H1 (cell line): ENCODE measurements at places on chromosomes 13 and 19.

DNA sequence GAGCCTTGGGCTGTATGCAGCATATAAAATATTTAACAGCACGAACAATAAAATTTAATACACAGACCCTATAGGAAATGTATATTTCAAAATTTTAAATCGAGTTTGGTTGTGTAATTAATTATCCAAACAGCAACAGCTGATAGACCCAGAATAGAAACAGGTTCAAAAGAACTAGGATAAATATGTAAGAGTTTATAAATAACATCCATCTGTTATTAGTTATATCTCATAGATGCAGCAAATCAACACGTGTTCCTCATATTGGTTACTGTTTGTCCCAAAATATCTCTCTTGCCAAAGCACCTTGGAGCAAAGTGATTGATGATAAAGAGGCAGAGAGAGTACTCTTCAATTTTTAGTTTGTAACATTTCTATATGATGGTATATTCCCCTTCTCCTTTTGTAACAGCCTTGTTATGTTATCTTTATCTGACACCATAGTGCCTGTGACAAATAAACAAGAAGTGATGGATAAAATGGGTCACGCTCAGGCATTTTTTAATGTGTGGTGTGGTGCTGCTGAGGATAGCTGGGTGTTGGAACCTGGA, 260.6 kb upstream of the NBEA start:
- H3K27ac ChIP-seq: no peak overlapping the region
- no peaks in the 10 kb centered on the region for H3K27me3 ChIP-seq
- no peaks in the 10 kb centered on the region for H3K36me3 ChIP-seq
- DNase-seq: no peak

DNA sequence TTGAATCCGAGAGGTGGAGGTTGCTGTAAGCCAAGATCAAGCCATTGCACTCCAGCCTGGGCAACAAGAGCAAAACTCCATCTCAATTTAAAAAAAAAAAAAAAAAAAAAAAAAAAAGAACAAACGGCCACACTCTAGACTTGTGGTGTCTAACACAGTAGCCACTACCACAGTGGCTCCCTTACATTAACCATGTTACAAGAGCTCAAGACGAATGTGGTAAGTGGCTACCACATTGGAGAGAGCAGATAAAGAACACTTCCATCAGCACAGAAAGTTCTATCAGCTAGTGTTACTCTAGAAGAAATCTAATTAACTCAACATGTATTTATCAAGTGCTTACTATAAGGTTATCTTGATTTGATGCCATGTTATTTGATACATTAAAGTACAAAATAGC, 11.5 kb downstream of the XPO4 start:
- no peaks in the 10 kb centered on the region for H3K36me3 ChIP-seq
- H3K4me1 ChIP-seq: no peaks in the 10 kb centered on the region
- no peak overlapping the region for H3K4me3 ChIP-seq
- no peak overlapping the region for H3K27ac ChIP-seq

DNA sequence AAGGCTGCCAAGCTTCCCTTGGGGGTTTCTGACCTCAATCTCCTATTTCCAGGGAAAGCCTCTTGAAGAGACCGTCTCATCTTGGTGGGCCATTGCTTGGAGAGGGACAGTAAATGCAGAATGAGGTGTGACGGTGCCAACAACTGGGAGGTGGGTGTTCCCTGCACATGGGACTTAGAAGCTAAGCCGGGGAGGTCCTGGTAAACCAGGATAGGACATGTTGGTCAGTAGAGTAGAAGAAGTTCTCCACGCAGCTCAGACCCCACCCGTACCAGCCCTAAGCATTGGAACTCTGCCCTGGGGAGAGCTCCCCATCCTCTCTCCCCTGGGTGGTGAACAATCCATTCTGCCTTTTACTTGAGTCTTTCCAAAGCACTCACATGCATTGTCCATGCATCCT, 92.0 kb downstream of the SOX1 start:
- no peak overlapping the region for H3K4me3 ChIP-seq
- H3K27me3 ChIP-seq: no peaks in the 10 kb centered on the region
- DNase-seq: no peak
- peaks cover 34% of the 10 kb centered on the region for H3K4me1 ChIP-seq

- DNase-seq: no peak
- no peaks in the 10 kb centered on the region for H3K36me3 ChIP-seq
- no peak overlapping the region for H3K4me3 ChIP-seq
- H3K4me1 ChIP-seq: no peaks in the 10 kb centered on the region
Measured at GRCh38 chr13:45662162-45662561, 40.0 kb upstream of the CBY2 start.

DNA sequence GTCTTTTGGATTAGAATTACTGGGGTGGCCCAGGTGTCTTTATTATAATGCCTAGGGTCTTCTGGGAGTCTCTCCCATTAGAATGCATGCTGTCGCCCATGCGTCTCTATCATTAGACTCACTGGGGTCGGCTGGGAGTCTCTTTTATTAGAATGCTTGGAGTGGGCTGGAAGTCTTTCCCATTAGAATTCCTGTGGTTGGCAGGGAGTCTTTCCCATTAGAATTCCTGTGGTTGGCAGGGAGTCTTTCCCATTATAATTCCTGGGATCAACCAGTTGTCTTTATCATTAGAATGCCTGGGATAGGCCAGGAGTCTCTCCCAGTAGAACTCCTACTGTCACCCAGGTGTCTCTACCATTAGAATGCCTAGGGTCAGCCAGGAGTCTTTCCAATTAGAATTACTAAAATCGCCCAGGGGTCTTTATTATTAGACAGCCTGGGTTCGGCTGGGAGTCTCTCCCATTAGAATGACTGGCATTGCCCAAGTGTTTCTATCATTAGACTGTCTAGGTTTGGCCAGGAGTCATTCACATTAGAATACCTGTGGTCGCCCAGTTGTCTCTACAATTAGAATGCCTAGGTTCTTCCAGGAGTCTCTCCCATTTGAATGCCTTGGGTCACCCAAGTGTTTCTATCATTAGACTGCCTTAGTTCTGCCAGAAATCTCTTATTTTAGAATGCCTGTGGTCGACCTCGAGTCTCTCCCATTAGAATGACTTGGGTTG, 1558.5 kb downstream of the UQCRFS1 start:
- no peaks in the 10 kb centered on the region for H3K27me3 ChIP-seq
- no peak overlapping the region for H3K27ac ChIP-seq
- H3K36me3 ChIP-seq: no peaks in the 10 kb centered on the region
